Glutamatergic neuron (in vitro differentiated cells): ENCODE measurements at places on chromosomes 1 and 21. TPM values are rescaled to one million over a fixed set of nuclear protein-coding genes. Genes with fewer than 3 reads are reported as not detected.

Gene ANGPTL3
- not detected for total RNA-seq

Gene COL6A1
- 407 TPM for total RNA-seq

Gene LORICRIN
- total RNA-seq: not detected

Gene WNT3A
- not detected for total RNA-seq

Gene ZBTB7B
- total RNA-seq: 8.1 TPM

Gene CNR2
- total RNA-seq: not detected

Gene CHRNB2
- total RNA-seq: 44.9 TPM

Gene FAM151A
- total RNA-seq: not detected

DNA sequence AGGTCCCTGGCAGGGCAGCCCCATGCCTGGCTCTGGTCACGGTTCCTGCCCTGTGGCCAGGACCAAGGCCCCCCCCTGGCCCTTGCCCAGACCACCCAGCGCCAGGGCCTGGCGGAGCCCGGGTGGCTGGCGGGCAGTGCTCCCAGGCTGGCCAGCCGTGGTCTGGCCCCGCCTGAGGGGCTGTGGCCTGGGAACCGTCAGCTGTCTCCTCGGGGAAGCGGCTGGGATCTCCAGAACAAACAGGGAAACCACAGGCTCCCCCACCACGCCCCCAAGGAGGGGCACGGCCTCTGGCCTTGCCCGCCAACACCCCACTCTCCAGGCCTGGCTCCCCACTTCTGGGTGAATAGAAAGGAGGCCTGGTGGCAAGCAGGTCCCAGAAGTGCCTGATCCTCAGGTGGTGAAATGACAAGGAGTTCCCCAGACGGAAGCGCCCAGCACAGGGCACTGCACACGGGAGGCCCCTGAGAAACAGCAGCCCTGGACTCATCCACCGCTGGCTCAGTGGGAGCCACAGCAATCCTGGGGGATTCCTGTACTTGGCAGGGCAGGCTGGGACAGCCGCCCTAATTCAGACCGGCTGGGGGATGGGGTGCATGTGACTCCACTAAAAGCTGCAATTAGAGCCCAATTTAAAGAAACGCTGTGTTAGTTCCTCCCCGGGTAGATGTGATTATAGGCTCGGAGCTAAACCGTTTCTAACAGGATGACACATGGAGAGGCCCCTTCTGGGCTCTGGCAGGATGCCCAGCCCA is 78.9 kb downstream of the RAP1GAP start:
- peaks cover 4% of the 10 kb centered on the region for H3K27me3 ChIP-seq
- H3K4me3 ChIP-seq: no peak overlapping the region
- DNase-seq: no peak
- no peaks in the 10 kb centered on the region for H3K36me3 ChIP-seq

- peak overlapping the region; percentile 68 for H3K27ac ChIP-seq
- peaks cover 8% of the 10 kb centered on the region for H3K27me3 ChIP-seq
- H3K4me1 ChIP-seq: peaks cover 29% of the 10 kb centered on the region
Observed at GRCh38 chr1:77976433-77977076, 2.3 kb downstream of the FUBP1 start.

GRCh38 chr1:27992276-27992675 is 32.5 kb downstream of the XKR8 start:
- H3K27me3 ChIP-seq: no peaks in the 10 kb centered on the region
- no peak overlapping the region for H3K4me3 ChIP-seq
- no peak for DNase-seq
- peaks cover 7% of the 10 kb centered on the region for H3K4me1 ChIP-seq

DNA sequence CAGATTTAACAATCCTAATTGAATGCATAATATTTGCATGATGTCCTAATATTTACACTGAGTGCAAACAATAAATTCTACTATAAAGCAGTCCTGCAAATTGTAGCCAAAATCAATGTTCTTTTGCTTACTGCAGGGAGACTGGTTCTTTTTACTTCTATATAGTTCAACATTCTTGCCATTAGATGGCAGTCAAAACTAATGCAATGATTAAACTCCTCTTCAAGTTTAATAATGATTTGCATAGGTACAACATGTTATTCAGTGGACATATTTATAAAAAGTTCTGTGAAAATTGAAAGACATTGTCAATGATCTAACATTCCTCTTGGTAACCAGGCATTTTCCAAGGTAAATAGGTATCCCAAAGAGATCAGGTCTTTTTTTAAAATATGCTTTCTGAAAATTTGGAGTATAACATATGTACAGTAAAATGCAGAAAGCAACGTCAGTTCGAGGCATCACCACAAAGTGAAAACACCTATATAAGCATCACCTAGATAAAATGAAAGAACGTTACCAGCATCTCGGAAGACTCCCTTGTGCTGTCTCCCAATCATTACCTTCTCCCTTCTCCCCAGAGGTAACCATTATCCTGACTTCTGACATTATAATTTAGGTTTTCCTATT is 9.8 kb upstream of the FNBP1L start:
- no peak overlapping the region for H3K4me3 ChIP-seq
- no peaks in the 10 kb centered on the region for H3K27me3 ChIP-seq
- DNase-seq: no peak
- H3K4me1 ChIP-seq: peaks cover 2% of the 10 kb centered on the region
- no peaks in the 10 kb centered on the region for H3K36me3 ChIP-seq

DNA sequence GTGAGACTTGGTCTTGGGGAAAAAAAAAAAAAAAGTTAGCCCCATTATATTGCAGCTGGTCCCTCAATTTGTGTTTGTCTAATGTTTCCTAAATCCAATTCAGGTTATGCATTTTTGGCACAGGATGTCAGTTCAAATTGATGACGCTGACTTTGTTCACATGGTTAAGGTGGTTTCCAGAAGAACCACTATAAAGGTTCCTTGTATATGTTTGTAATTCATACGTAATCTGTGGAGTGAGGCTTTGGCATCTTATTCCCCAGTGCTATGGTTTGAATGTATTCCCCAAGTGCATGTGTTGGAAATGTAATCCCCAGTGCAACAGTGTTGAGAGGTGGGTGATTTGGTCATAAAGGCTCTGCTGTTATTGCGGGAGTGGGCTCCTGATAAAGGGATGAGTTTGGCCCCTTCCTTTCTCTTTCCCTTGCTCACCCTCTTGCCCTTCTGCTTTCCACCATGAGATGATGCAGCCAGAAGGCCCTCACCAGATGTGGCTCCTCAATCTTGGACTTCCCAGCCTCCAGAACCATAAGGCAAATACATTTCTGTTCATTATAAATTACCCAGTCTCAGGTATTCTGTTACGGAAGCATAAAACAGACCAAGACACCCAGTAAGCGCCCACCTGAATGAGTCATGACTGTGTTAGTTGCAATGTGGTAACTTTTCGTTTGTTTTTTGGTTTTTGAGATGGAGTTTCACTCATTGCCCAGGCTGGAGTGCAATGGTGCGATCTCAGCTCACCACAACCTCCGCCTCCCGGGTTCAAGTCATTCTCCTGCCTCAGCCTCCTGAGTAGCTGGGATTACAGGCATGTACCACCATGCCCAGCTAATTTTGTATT is 19.5 kb upstream of the HLCS start:
- peaks cover 5% of the 10 kb centered on the region for H3K36me3 ChIP-seq
- no peak overlapping the region for H3K27ac ChIP-seq
- H3K4me3 ChIP-seq: no peak overlapping the region
- H3K27me3 ChIP-seq: peaks cover 7% of the 10 kb centered on the region
- DNase-seq: no peak

GRCh38 chr1:6963912-6964307 is 178.7 kb downstream of the CAMTA1 start:
- H3K27me3 ChIP-seq: peaks cover 14% of the 10 kb centered on the region
- no peak for DNase-seq
- no peaks in the 10 kb centered on the region for H3K36me3 ChIP-seq

- no peak for DNase-seq
- no peaks in the 10 kb centered on the region for H3K4me1 ChIP-seq
- no peaks in the 10 kb centered on the region for H3K27me3 ChIP-seq
- no peaks in the 10 kb centered on the region for H3K36me3 ChIP-seq
Observed at GRCh38 chr1:220001095-220001501, 45.2 kb downstream of the EPRS1 start.

- H3K4me3 ChIP-seq: no peak overlapping the region
- H3K27me3 ChIP-seq: peaks cover 2% of the 10 kb centered on the region
- H3K36me3 ChIP-seq: no peaks in the 10 kb centered on the region
- DNase-seq: no peak
Observed at GRCh38 chr1:109997867-109998229, 13.3 kb downstream of the AHCYL1 start.

DNA sequence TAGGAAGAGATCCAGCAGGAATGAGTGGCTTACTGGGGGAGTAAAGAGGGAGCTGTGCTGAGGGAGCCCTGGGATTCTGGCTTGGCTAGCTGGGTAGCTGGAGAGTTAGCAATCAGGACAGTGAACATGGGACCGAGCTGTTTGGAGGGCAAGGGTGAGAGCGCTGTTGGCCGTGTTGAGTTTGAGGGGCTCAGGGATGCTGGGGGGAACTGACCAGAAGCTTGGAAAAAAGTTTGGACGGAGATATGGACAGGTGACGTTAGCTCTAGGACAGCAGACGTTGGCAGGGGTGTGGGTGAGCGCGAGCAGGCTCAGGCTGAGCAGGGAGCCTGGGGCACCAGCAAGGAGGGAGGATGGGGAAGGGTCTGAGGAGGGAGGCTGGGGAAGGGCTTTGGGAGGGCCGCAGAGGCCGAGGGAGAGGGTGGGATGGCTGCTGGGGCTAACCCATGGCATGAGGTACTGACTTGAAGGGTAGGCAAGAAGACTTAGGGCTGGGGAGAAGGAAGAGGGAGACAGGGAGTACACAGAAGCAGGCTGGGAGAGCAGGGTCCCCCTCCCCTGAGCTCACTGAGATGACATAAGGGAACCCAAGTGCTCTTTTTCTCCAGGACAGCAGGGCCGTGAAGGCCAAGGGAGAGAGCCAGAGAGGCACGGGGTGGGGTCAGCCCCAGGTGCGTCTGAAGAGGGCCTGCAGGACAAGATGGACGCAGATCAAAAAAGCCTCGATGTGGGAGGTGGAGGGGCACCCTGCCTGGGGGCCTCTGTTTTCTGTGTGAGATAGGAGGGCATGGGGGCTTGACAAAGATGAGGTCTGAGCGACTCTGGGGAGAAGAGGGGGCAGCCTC is 8.2 kb downstream of the SH2D2A start:
- no peak overlapping the region for H3K4me3 ChIP-seq
- no peak for DNase-seq
- no peak overlapping the region for H3K27ac ChIP-seq
- peaks cover 9% of the 10 kb centered on the region for H3K4me1 ChIP-seq

DNA sequence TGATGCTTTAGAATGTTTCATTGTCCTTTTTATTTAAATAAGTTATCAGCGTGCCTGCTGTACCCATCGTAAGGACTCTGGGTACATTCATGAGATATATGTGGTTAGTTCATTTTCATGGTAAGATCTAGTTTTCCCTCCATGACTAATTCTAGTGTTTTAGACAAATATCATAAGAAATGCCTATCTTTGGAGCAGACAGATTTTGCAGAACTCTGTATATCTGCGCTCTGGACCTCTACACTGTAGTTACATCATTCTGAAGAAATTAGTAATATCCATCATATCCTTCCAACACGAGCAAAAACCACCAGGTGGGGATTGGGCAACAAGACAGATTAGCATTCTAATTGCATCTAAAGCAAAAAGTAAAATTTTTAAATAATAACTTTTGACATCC is 499.2 kb downstream of the SETD4 start:
- DNase-seq: no peak
- no peak overlapping the region for H3K4me3 ChIP-seq
- no peaks in the 10 kb centered on the region for H3K36me3 ChIP-seq
- peaks cover 5% of the 10 kb centered on the region for H3K27me3 ChIP-seq
- peaks cover 6% of the 10 kb centered on the region for H3K4me1 ChIP-seq
- H3K27ac ChIP-seq: no peak overlapping the region

GRCh38 chr1:70438529-70438928 is 27.5 kb downstream of the CTH start:
- DNase-seq: no peak
- no peaks in the 10 kb centered on the region for H3K27me3 ChIP-seq
- no peaks in the 10 kb centered on the region for H3K36me3 ChIP-seq
- H3K27ac ChIP-seq: no peak overlapping the region
- H3K4me1 ChIP-seq: peaks cover 5% of the 10 kb centered on the region

DNA sequence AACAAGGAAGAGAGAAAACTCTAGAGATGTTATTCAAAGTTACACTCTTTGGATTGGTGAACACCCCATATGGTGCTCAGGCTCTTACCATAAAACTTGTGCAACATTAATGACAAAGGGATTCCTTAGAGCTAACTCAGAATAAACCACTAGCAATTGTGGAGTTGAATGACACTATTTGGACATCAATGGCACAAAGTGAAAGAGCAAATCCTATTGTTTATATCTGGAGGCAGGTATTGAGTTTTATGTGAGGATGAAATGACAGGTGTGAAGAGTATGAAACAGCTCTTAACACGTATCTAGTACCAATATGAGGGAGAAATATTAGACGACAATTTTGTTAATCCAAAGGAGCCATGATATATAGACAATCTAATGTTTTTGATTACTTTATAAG is 584.9 kb upstream of the PBX1 start:
- no peaks in the 10 kb centered on the region for H3K4me1 ChIP-seq
- H3K27ac ChIP-seq: no peak overlapping the region
- no peak overlapping the region for H3K4me3 ChIP-seq
- peaks cover 5% of the 10 kb centered on the region for H3K36me3 ChIP-seq
- no peak for DNase-seq
- no peaks in the 10 kb centered on the region for H3K27me3 ChIP-seq

- DNase-seq: no peak
- H3K27me3 ChIP-seq: no peaks in the 10 kb centered on the region
- H3K36me3 ChIP-seq: peaks cover 9% of the 10 kb centered on the region
Observed at GRCh38 chr1:204171751-204172178, 5.6 kb upstream of the REN start.

DNA sequence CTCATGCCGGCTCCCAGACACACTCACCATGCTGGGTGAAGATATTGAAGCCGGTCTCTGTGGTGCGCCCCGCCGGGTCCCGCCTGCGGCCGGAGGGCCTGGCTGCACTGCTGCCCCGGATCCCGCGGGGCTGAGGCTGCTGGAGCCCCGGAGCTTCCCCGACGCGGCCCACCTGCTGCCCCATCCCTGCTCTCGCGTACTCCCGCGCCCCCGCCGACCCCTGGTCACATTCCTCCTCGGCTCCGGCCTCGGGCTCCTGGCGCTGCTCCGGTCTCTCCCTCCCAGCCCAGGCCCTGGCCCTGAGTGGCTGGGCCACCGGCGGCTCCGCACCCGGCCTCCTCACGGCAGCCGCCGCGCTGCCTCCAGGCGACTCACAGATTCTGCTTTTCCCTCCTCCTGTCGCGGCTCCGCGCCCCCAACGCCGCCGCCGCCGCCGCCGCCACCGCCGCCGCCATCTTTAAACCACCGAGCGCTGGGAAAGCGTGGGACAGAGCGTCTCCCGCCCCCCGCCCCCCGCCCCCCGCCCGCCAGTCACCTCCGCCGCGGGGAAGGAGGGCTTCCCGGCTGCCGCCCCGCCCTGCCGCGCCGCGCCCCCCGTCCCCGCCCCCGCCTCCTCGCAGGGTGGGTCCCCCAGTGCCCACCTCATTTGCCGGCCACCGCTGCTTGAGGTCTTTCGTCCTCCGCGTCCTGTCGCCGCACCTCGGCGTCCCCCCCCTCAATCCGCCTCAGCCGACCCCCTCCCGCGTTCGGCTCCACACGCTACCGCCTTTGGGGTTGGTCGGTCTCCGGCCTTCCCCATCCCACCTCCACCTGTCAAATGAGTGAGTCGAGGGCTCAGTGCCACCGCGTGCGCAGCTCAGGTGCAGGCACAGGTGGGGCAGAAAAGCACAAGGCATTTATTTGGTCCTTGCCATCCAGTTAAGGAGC is at the start of gene ABL2:
TSS of gene ABL2 (minus strand) at position 464 of the 927 bp plus-strand sequence. CDS start at position 184, 280 bp downstream.
- peaks cover 4% of the 10 kb centered on the region for H3K27me3 ChIP-seq
- no peaks in the 10 kb centered on the region for H3K36me3 ChIP-seq
- peak within 1 kb of the TSS; percentile 88 for H3K27ac ChIP-seq
- H3K4me3 ChIP-seq: peak within 1 kb of the TSS; percentile 92
- H3K4me1 ChIP-seq: peaks cover 9% of the 10 kb centered on the region
